ENCODE measurements at places on chromosomes 6 and 20.

- DNase-seq: no peak
Observed at GRCh38 chr20:278181-278580, 12.4 kb downstream of the C20orf96 start.

DNA sequence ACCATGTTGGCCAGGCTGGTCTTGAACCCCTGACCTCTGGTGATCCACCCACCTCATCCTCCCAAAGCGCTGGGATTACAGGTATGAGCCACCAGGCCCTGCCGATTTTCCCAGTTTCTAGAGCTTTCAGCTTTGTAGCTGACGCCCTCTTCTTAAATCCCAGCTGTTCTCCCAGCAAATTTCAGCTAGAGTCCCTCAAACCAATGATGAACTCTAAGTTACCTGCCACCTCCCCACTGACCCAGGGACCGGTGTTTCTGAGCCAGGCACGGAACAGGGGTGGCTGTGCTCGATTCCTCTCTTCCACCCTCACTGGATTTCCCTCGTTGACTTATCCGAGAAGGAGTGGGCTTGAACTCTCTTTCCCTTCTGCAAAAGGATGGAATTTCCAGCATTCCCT lies 39.1 kb downstream of the SUN5 start:
- no peak for DNase-seq

DNA sequence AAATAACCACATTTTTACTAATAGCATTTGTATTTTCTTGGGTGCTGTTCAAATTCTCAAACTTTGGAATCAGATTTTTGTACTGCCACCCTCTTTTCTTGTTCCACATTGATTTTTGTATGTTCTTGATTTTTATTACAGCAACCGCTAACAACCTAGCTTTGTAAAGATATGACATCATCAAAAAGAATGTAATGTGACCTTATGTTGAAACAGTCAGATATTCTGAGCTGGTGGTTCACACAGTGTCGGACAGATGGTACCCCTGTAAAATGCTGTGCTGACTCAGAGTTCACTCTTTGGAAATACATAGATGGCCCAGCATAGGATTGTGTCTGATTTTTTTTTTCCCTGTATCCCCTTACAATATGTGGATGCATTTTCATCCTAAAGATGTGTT lies 118.9 kb downstream of the QKI start:
- DNase-seq: peak; percentile 93

- no peak for DNase-seq
Observed at GRCh38 chr20:63578224-63579016, 4.4 kb upstream of the HELZ2 start.

DNA sequence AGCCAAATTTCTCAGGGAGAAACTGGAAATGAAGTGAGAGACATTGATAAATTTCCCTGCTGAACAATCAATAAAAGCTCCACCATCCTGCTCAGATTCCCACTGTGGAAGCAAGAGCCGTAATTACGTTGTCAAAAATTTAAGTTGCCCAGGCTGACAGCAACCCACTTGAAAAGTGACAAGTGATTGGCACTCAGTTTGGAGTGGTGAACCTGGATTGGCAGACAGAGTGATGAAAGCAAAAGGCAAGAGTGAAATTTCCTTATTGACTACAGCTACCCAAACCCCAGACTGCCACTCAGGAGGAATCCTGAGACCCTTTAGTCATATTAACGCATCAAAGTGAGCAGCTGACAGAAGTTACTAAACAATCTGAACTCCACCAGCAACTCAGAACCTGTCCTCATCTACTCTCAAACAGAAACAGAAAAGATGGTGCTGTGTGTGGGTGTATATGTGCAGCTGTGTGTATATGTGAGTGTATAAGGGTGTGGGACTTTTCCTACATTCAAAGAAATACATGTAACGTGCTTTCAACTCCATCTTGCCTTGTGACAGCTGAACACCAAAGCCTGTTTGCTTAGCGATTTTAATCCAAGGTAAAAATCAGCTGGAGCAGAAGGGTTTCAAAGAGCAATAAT lies 157.4 kb downstream of the PKHD1 start:
- DNase-seq: no peak

- peak; percentile 79 for DNase-seq
Observed at GRCh38 chr20:49028684-49029083, 17.4 kb upstream of the CSE1L start.

- peak; percentile 42 for DNase-seq
Observed at GRCh38 chr6:72857791-72858585, 236.1 kb downstream of the KCNQ5 start.

Data from GM23248 (cell line).